ENCODE measurements at places on chromosomes 7 and 10.
A peak's percentile ranks its signal among the peaks of the same experiment; 100 is the strongest.

- peak; percentile 49 for DNase-seq
Measured at GRCh38 chr10:89479771-89480446, 55.5 kb downstream of the SLC16A12 start.

- DNase-seq, result peak; percentile 68
Measured at GRCh38 chr7:113796557-113796956, 122.3 kb downstream of the PPP1R3A start.

- DNase-seq, result no peak
Measured at GRCh38 chr10:111578076-111578475, 501.2 kb downstream of the ADRA2A start.

DNA sequence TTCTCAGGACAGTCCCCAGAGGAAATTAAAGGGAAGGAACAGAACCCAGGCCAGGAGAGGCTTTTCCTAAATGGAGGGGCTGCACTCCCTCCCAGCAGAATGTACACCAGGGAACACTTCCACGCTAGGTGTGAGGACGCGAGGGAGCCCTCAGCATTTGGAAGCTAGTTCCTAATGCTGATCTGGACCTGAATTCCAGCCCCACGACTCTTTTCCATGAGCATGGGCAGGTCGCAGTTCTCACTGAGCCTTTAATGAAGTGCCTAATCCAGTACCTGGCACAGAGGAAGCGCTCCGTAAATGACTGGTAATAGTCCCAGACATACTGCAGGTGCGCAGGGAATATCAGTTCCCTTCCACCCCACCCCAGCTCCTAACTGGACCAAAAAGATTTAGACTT lies 1.1 kb downstream of the ALOX5 start:
- no peak for DNase-seq

DNA sequence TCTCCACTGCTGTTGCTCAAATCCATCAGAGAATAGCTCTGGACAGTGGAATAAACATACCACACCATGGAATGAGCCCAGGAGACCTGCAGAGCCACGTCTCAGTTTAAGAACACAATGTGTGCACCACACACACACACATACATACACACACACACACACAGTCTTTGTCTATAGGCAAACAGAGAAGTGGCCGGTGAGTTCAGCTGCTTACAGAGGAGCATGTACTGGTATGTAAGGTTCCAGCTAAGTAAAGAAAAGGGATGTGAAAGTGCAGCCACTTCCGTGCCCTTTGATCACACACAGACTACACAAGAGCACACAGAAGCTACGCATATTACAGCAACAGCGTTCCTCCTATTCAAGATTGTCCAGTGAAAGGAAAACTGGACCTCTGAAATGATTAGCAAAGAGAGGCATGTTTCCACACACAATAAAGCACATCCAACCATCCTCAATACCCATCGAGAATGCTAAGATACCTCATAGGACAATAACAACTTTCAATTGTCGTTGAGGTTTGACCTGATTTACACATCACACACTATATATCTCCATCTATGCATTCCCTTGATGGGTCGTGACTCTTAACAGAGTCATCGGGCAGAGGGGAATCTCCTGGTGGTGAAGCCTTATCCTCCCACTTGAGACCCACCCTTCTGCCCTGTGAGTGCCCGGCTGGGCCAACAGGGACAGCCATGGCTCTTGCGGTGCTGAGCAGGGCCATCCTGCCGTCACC lies 23.6 kb downstream of the SLC35B4 start:
- no peak for DNase-seq

GRCh38 chr10:43235070-43235900 lies 31.6 kb downstream of the RASGEF1A start:
- no peak for DNase-seq

DNA sequence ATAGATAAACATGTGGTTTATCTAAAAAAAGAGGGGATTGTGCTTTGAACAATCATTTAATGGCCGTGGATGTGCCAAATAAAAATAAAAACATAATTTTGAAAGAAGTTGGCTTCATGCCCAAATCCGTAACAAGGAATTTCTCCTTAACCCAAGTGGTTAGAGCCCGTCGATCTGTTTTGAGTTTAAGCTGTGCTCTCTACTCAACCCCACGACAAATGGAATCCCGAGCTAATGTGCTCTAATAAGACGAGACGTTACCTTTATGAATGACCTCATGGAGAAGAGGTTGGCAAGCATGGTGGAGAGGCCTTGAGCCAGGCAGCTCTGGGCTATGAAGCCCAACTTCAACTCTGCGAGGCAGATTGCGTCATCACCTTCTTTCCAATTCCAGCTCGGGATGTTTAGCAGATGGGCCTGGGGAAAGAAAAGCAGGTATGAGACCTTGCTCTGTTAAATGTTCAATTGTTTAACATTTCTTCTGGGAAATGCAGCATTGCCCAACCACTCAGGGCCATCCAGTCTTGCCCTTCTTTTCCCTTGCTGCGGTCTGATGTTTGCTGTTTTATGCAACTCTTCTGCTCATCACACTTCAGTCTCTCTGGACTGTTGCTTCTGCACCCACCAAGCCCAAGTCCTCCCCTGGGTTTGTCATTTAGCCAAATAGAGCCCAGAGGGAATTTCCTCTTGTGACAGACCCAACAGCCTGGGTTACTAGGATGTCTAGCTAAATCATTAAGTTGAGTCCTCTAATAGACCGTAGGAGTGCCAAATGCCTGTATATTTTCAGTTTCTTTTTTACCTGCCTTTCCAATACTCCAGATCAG lies 564.6 kb downstream of the KCNMA1 start:
- peak; percentile 11 for DNase-seq

DNA sequence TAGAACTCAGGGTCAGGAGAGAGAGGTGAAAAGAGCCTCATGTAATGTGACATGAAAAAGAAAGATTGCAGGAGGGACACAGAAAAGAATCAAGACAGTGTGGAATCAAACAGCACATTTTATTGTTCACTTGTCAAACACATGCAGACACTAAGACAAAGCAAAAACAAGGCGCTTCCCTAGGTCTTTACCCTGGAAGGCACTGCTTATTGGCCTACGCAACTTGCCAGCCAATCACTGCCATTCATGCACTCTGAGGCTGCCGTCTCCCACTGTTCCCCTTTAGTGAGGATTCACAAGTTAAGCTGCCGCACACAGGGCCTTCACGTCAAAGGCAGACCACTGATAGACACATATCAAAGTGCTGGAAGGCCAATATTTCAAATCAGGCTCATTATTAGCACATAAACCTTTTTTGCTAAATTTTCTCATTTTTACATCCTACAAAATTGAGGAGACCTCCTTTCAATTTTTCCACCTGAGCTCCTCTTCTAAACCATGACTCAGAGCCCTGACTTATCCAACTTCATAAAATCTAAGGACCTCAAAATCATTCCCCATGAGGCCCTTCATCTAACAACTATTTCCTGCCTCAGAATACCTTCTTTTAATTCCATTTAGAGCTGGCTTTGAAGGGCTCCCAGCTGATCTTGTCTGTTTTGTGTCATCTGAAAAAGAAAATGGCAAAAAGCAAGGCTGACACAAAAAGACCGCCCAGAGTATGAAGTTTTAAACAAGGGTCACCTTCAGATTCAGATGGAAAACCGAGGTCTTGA lies 149.4 kb downstream of the CHCHD3 start:
- no peak for DNase-seq
